Activated CD8-positive, alpha-beta memory T cell treated with anti-CD3 and anti-CD28 coated beads for 4 hours (primary cell): ENCODE measurements at places on chromosomes 5 and 9.

- DNase-seq, result no peak
Observed at GRCh38 chr9:32647671-32648070, 12.2 kb upstream of the TAF1L start.

DNA sequence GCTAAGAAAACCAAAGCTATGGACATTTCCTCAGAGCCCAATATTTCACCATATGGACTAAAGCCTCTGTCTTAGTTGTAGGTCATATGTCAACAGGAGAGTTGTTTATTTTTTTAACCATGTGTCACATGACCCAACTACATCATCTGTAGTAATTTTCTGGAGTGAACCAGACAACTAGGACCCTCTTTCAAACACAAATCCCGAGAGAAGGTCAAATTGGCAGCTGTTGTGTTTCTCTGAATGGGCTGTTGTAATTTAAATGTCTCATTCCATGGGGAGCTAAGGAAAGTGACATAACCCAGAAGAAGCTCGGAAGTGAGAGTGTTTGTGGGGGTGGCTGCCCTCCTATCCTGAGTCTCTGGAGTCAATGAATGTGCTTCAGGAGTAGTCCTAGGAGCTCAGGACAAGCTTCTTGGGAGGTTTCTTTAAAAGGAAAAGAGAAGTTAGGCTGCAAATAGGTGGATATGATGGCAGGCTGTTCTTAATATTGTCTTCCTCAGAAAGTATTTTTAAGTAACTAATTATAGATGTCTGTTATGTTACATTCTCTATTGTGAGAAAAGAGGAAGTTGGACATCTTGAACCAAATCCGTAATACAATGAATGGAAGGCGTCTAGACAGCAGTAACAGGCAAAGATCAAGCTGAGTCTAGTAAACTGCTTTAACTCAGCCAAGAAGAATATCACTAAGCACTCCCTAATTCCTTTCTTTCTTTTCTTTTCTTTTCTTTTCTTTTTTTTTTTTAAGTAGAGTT is 50.1 kb downstream of the TMEM167A start:
- DNase-seq, result no peak

DNA sequence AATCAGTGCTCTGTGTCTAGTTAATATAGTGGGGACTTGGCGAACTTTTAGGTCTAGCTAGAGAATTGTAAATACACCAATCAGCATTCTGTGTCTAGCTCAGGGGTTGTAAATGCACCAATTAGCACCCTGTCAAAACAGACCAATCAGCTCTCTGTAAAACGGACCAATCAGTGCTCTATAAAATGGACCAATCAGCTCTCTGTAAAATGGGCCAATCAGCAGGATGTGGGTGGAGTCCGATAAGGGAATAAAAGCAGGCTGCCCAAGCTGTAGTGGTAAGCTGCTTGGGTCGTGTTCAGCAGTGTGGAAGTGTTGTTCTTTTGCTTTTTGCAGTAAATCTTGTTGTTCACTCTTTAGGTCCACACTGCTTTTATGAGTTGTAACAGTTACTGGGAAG is 3.6 kb upstream of the OTULINL start:
- no peak for DNase-seq

- DNase-seq, result no peak
Observed at GRCh38 chr9:135551031-135551430, 5.1 kb downstream of the OBP2A start.

GRCh38 chr9:89993678-89994630 is 389.1 kb downstream of the GADD45G start:
- no peak for DNase-seq

GRCh38 chr9:128528445-128529160 is 23.8 kb upstream of the SPTAN1 start:
- no peak for DNase-seq

DNA sequence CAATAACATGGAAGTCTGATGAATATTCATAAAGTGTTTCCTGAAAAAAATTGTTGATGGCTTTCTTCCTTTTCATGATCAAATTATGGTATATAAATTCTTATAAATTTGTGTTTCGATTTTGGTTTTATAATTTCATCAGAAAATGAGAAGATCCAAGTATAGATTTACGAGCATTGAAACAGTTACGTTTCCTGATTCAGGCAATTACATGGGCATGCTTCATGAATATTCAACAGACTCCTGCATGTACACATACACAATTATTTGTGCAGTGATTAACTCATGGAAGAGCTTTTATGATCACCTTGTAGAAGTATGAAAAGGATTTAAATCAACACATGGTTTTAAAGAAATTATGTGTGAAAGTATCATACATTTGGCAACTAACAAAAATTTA is 136.7 kb downstream of the MPDZ start:
- no peak for DNase-seq
